AG08396 (cell line): ENCODE measurements at places on chromosomes 6 and 20.

DNA sequence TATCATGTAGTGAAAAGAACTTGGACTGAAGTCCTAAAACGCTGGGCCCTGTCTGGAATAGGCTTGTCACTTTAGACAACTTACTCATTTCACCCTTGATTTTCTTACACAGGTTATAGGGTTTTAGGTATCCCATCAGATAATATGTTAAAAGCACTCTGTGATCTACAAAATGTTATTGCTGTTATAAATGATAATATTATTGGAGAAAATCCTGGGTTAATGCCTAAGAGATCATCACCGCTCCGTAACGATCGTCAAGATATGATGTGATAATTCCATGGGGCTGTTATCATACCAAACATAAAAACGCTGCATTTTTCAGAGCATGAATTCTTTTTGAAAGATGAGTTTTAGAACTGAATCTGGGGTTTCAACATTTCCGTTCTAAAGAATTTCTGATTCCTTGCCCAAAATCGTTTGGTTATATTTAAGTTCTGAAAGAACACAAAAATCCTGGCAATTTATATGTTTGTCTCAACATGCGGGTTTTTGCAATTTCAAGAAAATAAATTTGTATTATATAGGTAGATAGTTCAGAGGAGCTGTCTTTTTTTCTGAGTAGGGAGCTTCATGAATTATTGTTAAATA is 154.8 kb downstream of the FOXC1 start:
- DNase-seq, result no peak

GRCh38 chr20:1370548-1371110 is 22.2 kb downstream of the FKBP1A start:
- peak; percentile 16 for DNase-seq

DNA sequence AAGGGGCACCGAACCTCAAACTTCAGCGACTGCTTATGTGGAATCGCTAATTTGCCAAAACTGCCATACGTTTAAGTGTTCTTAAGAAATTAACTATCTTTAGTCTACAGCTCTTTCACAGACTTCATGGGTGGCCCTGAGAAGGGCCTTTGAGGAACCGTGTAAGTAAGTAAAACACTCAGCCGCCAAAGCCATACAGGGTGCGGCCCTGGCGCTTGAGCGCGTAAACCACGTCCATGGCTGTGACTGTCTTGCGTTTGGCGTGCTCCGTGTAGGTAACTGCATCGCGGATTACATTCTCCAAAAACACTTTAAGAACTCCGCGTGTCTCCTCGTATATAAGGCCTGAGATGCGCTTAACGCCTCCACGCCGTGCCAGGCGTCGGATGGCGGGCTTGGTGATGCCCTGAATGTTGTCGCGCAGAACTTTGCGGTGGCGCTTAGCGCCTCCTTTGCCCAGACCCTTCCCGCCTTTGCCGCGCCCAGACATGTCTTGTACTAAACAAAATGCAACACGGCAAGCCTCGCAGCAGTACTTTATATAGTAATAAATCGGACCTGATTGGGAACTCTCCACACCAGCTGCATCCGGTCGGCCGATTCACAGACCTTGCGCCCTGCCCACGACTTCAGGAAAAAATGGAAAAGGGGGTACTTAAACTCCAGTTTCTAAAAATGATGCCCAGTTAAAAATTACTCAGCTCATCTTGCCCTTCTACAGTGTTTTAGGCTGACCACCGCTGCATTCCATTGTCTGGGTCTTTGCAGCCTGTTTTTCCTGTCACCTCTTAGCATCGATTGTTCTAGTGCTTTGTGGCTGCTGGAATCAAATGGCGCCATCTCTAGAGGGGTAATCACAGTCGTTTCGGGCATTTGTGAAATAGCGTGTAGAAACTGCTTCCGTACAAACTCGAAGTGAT is 38.9 kb downstream of the OR2B2 start:
- peak; percentile 39 for DNase-seq

DNA sequence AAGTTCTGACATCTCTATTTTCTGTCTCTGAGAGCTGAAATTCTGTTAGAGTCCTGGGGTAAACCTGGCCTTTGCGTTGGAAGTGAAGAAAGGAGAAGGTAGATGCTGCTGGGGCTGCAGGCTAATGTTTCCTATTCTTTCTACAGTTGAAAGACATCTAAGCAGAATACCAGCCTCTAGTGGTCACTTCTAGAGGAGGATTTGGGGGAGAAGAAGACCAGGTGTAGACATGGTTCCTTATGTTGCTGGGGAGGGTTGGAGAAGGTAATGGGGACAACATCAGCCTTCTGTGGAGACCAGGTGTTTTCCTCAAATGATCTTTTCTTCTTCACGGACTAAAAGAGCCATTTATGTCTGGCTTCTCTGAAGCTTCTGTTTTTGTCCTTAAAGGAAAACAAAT is 62.6 kb downstream of the BTBD3 start:
- DNase-seq, result no peak

GRCh38 chr6:31568537-31568961 is 3.5 kb upstream of the LTA start:
- no peak for DNase-seq

GRCh38 chr6:138454981-138455706 is 44.1 kb downstream of the NHSL1 start:
- no peak for DNase-seq

GRCh38 chr6:7147051-7147671 is 39.4 kb downstream of the RREB1 start:
- DNase-seq, result no peak

DNA sequence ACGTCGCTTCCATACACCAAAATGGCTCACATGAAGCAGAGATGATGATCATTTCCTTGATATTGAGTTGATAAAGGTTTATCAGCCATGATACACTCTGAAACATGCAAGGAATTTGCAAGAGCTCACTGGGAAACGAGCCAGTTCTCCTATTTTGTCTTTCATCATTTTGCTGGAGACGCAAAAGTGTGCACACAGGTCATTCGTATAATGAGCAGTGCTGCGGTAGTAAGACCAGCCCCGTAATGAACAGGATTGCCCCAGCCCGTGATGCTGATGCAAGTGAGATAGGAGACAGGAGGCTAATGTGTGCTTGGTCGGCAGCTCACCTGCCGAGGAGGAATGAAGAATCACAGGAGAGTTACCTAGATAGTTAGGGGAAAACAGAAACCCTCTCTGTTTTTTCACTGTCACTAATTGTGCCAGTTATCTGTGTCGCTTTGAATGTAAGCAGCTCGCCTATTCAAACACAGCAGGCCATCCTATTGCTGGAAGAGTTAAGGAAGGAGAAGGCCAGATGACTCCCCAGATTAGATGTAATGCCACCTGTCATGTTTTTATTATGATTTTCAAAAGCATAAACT is 391.8 kb downstream of the SAMD5 start:
- no peak for DNase-seq

GRCh38 chr20:17059465-17059864 is 167.4 kb upstream of the PCSK2 start:
- DNase-seq, result peak; percentile 11

- DNase-seq, result peak; percentile 54
Measured at GRCh38 chr20:20466341-20466879, 98.5 kb downstream of the INSM1 start.

DNA sequence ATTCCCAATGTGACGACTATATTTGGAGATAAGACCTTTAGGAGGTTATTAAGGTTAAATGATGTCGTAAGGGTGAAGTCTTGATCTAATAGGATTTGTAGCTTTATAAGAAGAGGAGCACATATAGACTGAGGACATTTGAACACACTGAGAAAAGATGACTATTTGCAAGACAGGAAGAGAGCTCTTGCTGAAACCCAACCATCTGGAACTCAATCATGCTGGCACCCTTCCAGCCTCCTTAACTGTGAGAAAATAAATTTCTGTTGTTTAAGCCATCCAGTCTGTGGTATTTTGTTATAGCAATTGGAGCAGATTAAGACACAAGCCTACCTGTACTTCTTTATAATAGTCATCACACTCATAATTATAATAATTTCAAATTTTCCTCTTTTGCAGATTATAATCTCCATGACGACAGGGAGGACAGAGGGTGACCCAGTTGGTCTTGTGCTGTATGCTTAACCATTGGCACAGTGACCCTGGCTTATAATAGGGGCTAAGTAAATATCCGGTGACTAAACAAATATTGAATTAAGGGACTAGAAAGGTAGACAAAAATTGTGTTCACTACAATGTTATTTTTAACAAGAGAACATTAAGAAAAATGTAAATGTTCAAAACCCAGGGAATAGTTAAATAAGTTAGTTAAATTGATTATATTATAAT is 206.4 kb upstream of the HDDC2 start:
- DNase-seq, result no peak

DNA sequence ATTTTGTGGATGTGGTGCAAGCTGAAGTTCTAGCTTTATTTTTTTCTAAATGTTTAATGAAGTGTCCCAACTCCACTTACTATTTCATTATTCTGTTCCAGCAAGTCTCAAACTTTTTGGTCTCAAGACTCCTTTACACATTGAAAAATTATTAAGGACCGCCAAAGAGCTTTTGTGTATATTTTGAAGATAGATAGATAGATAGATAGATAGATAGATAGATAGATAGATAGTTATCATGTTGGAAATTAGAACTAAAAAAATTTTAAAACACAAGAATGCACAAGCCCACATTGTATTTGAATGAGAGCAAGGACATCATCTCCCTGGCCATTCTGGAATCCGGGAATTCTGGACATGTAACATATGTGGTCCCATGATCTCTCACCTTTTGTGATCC is 181.2 kb upstream of the SNX9 start:
- DNase-seq, result no peak

- DNase-seq, result peak; percentile 20
Measured at GRCh38 chr6:141107591-141108160, 1025.0 kb upstream of the GJE1 start.

GRCh38 chr6:89008001-89008814 is 44.8 kb upstream of the RNGTT start:
- no peak for DNase-seq

DNA sequence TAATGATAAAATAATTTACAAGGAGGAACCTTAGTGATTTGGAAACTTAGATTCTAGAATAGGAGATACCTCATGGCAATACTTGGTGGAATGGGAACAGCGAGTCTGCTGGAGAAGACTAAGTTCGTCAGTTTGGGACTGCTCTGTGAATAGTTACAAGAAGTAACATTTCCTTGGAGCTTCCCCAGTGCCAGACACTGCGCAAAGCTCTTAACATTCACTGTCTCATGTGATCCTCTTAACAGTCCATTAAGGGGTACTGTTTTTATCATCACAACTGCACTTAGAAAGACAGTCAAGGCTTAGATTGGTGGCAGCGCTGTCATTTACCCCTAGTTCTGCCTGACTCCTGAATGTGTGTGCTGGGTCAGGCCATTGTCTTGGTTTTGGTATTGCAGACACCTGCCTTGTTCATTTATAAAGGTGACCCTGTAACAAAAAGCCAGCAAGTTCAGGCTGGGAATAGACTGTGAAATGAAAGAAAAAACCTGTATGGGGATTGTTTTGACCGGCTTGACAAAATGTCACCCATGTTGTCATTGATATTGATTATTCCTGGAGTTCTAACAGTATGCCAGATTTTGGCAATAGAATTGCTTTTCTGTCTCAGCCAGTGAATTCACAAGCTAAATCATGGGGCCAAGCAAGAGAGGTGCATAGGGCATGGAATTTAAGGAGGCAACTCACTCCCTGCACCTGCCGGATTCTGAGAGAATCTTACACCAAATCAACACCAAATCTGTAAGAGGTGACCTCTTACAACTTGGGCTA is 118.4 kb downstream of the SASH1 start:
- DNase-seq, result no peak

DNA sequence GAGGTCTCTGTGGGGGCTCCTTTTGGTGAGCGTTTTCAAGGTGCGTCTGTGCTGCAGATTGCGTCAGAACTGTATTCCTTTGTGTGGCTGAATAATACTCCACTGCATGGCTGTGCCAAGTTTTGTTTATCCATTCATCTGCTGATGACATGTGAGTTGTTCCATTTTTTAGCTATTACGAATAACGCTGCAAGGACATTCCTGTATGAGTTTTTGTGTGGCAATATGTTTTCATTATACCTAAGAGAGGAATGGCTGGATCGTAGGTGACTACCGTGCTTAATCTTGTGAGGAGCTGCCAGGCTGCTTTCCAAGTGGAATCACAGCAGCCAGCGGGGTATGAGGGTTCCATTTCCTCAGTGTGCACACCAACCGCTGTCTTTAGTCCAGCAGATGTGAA is 1.1 kb upstream of the DACT2 start:
- DNase-seq, result no peak

- DNase-seq, result peak; percentile 81
Measured at GRCh38 chr20:46132705-46133120, 14.6 kb downstream of the CD40 start.

- DNase-seq, result no peak
Measured at GRCh38 chr6:5086294-5086890, 1.3 kb downstream of the PPP1R3G start.

DNA sequence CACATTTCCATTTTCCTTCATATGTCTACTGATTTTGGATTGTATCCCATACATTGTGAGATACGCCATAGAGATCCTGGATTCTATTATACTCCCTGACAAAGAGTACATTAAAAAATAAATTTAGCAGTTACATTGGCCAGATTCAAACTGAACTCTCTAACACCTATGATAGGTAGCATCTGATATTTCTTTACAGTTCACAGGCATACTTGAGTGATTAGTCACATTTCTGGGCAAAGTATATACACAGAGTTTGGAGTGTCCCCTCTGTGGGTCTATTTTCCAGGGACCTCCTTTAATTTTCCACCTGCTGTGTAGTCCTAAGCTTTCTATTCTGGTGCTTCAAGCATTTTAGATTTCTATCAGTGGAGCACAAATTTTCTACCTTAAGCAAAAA is 96.4 kb downstream of the TBC1D32 start:
- DNase-seq, result no peak

DNA sequence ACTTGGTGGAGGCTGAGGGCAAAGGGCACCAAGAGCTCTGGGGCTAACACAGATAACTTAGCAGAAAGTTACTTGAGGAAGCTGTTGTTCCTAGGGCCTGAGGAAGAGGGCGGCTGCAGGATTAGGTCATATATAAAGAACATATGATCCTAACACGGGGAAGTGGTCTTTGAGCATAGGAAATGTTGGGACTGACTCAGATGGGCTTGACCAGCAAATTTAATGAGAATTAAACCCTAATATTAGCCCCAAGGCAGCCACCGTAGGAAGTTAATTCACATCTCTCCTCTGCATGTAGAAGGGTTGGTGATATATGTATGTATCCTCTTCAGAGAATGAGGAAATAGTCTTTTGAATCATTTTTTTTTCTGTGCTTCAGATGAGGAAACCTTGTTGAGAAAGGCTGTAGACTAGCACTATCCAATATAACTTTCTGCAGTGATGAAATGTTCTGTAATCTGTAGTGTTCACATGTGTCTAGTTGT is 9.2 kb upstream of the ZBTB9 start:
- DNase-seq, result no peak
